Upper lobe of right lung (tissue), 1 donor: ENCODE measurements at places on chromosomes 12 and 14. TPM values are rescaled to one million over a fixed set of nuclear protein-coding genes. Genes with fewer than 3 reads are reported as not detected.

GRCh38 chr14:95480109-95480886 lies 36.2 kb downstream of the SYNE3 start:
- no peaks in the 10 kb centered on the region for H3K36me3 ChIP-seq
- DNase-seq: no peak
- H3K27ac ChIP-seq: no peak overlapping the region
- no peak overlapping the region for H3K4me3 ChIP-seq
- H3K4me1 ChIP-seq: peaks cover 12% of the 10 kb centered on the region
- H3K27me3 ChIP-seq: no peaks in the 10 kb centered on the region

DNA sequence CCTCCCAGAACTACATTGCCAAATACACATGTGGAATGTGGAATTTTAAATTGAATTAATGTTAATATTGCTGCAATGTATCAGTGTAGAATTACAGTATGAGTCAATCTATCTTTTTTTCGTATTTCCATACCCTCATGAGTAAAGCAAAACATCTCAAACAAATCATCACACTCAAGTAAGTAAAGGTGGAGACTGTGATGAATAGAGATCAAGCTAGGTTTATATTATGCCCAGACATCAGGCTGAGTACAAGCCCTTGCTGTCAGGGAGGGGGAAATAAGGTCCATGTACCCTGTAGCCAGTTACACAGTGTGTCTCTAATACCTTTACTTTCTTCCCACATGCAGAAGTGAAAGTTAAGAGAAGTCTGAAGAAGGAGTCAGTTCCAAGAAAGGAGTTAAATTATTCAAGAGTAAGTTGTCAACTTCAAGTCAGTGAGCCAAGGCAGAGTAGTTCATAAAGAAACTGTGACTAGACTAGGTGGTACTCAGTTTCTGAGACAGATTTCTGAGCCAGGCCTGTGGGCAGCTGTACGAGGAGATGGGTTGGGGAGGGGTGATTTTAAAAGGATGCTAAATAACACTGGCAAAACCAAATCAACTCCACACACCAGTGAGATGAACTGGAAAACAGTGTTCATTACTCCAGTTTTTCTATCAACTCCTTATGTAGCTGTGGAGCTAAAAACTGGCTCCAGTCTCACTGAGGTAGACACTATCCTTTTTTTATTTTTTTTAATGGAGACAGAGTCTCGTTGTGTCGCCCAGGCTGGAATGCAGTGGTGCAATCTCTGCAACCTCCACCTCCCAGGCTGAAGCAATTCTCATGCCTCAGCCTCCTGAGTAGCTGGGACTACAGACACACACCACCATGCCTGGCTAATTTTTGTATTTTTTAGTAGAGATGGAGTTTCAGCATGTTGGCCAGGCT lies 23.8 kb upstream of the STK38L start:
- no peaks in the 10 kb centered on the region for H3K36me3 ChIP-seq
- no peak overlapping the region for H3K27ac ChIP-seq
- H3K27me3 ChIP-seq: no peaks in the 10 kb centered on the region
- H3K4me1 ChIP-seq: no peaks in the 10 kb centered on the region

DNA sequence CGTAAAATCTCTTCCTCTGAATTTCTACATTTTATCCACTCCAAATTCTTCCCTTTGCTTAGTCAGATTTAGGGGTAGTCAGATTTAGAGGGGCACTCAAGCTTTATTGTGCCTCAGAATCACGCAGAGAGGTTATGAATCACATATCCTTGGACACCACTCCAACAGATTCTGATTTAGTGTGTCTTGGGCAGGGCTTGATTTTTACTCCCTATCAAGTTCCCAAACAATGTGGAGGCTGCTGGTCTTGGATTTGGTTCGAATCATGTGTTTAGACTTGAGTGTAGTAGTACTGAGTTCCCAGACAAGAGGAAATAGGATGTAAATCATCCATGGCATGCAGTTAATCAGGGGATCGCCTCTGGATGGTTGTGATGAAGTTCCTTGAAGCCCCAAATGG lies 298.1 kb upstream of the CLEC14A start:
- no peaks in the 10 kb centered on the region for H3K4me1 ChIP-seq
- H3K27me3 ChIP-seq: no peaks in the 10 kb centered on the region
- H3K36me3 ChIP-seq: no peaks in the 10 kb centered on the region
- DNase-seq: no peak
- no peak overlapping the region for H3K27ac ChIP-seq

- H3K27ac ChIP-seq: no peak overlapping the region
- H3K4me3 ChIP-seq: no peak overlapping the region
- DNase-seq: no peak
- no peaks in the 10 kb centered on the region for H3K4me1 ChIP-seq
- no peaks in the 10 kb centered on the region for H3K36me3 ChIP-seq
Observed at GRCh38 chr14:59997966-59998365, 78.0 kb downstream of the LRRC9 start.

DNA sequence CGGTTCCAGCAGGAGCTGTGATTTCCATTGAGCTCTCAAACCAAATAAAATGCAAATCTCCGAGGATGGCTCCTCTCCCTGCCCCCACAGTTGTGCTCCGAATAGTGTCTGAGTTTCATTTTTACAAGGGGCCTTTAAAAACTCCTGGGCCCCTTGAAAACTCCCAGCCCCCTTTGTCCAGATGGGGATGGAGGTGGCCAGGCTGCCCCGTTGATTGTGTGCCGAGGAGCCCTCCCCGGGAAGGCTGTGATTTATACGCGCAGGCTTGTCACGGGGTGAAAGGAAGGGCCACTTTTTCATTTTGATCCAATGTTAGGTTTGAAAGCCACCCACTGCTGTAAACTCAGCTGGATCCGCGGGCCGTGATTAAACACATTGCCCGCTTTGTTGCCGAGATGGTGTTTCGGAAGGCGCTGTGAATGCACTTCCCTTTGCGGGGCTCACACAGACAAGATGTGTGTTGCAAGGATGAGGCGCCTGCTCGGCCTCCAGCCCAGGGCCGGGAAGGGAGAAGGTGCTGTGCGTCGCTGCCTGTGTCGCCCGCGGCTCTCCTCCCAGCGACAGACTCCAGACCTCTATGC lies 98.8 kb downstream of the TMEM132C start:
- peak overlapping the region; percentile 38 for H3K4me3 ChIP-seq
- peaks cover 6% of the 10 kb centered on the region for H3K27me3 ChIP-seq
- DNase-seq: no peak
- no peak overlapping the region for H3K27ac ChIP-seq
- H3K4me1 ChIP-seq: no peaks in the 10 kb centered on the region

GRCh38 chr12:111197376-111197944 lies 171.4 kb downstream of the PHETA1 start:
- no peak overlapping the region for H3K4me3 ChIP-seq
- no peaks in the 10 kb centered on the region for H3K36me3 ChIP-seq
- peaks cover 32% of the 10 kb centered on the region for H3K27me3 ChIP-seq
- no peak for DNase-seq
- H3K4me1 ChIP-seq: no peaks in the 10 kb centered on the region
- no peak overlapping the region for H3K27ac ChIP-seq

DNA sequence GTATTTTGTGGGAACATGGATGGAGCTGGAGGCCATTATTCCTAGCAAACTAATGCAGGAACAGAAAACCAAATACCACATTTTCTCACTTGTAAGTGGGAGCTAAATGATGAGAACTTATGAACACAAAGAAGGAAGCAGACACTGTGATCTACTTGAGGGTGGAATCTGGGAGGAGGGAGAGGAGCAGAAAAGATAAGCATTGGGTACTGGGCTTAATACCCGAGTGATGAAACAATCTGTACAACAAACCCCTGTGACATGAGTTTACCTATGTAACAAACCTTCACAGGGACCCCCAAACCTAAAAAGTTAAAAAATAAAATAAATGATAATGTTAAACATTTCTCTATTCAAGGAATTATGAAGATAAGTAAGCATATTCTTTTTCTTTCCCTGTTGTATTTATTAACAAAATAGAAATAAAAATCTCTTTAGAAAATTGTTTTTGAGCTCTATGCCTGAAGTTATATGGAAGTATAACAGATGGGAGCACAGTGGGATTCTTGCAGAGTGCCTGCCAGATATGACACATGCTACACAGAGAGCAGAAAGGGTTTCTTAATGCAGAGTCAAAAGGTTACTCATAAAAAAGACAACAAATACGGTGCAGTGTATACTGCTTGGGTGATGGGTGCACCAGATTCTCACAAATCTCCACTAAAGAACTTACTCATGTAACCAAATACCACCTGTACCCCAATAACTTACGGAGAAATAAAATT lies 52.0 kb upstream of the SYNE2 start:
- H3K4me3 ChIP-seq: no peak overlapping the region
- no peaks in the 10 kb centered on the region for H3K4me1 ChIP-seq
- no peaks in the 10 kb centered on the region for H3K36me3 ChIP-seq

DNA sequence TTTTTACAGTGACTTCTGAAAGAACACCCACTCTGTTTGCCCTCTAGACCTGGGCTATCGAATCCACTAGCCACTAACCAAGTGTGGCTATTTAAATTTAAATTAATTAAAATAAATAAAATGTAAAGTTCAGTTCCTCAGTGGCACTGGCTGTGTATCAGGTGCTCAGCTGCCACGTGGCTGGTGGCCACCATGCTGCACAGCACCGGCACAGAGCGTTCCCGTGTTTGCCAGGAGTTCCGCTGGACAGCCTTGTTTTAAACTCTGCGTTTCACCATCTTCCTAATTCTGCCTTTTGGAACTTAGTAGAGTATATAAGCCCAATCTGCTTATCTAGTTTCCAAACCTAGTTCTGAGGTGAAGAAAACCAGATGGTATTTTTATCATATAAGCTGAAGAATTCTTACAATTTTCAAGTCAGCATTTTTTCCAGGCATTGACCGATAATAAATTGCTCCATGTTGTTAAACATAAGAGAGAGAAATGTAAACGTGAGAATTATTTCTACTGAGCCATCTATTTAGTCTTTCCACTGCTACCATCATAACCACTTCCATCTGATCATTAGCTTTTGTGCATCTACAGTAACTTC lies 339.0 kb downstream of the CACNA1C start:
- no peaks in the 10 kb centered on the region for H3K27me3 ChIP-seq
- H3K36me3 ChIP-seq: no peaks in the 10 kb centered on the region
- DNase-seq: no peak
- no peak overlapping the region for H3K4me3 ChIP-seq
- no peak overlapping the region for H3K27ac ChIP-seq
- H3K4me1 ChIP-seq: peaks cover 11% of the 10 kb centered on the region

DNA sequence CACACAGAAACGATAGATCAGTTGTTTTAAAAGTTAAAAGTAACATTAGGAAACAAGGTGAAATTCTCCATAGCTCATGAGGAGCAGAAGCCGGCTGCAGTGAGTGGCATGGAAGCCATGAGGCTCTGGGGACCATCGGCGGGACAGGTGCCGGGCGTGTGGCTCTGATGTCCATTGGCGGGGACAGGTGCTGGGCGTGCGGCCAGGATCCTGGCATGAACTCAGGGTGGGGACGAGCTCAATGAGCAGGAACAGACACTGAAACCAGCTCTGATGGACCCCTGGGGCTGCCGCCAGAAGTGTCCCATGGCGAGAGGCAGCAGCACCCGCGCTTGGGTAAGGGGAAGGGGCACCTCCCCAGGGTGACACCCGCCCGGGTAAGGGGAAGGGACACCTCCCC lies 75.1 kb downstream of the NOC4L start:
- peak; percentile 52 for DNase-seq
- H3K4me3 ChIP-seq: no peak overlapping the region
- H3K36me3 ChIP-seq: no peaks in the 10 kb centered on the region
- no peaks in the 10 kb centered on the region for H3K4me1 ChIP-seq
- peaks cover 5% of the 10 kb centered on the region for H3K27me3 ChIP-seq
- H3K27ac ChIP-seq: no peak overlapping the region

DNA sequence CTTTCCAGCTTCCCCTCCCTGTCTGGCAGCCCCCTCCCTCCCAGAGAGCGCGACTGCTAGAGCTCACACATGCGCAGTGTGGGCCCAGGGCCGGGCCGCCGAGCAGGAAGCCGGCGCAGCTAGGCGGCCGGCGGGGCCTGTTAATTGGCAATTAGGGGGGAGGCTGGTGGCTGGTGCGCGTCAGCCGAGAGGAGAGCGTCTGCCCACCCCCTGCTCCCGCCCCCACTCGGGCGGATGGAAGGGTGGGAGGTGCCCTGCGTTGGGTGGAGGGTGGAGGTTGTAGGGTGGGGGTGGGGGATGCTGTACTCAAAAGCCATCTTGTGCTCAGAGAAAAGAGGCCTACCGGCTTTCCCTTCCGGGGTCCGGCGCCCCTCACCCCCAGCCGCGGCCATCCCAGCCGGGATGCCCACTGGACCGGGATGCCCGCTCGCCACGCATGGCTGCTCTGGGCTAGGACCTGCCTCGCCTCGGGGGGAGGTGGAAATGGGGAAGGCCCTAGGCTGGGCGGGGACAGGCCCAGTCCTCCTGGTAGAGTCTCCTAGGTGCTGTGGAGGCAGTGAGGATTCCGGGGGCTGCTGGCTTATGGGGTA lies 9.2 kb downstream of the HOXC8 start:
- H3K27ac ChIP-seq: peak overlapping the region; percentile 68
- peak; percentile 84 for DNase-seq
- peak overlapping the region; percentile 48 for H3K4me3 ChIP-seq
- H3K4me1 ChIP-seq: peaks cover 5% of the 10 kb centered on the region

GRCh38 chr12:21618566-21618965 lies 13.9 kb upstream of the GYS2 start:
- H3K4me3 ChIP-seq: no peak overlapping the region
- DNase-seq: no peak
- H3K27me3 ChIP-seq: no peaks in the 10 kb centered on the region
- H3K4me1 ChIP-seq: peaks cover 12% of the 10 kb centered on the region

DNA sequence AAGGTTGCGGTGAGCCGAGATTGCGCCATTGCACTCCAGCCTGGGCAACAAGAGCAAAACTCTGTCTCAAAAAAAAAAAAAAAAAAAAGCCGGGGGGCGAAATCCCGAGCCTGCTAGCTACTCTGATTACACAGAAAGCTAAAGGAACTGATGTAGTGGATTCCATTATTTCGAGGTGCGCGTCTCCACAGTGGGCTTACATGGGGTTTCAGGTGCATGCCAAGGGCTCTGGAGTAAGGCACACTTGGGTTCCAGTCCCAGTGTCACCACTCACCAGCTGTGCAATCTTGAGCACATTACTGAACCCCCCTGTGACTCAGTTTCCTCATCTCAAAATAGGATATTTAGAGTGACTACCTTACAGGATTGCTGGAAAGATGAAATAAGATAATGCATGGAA lies 1.7 kb upstream of the RAB15 start:
- H3K4me3 ChIP-seq: no peak overlapping the region
- no peaks in the 10 kb centered on the region for H3K27me3 ChIP-seq
- no peaks in the 10 kb centered on the region for H3K36me3 ChIP-seq
- H3K27ac ChIP-seq: no peak overlapping the region
- H3K4me1 ChIP-seq: peaks cover 10% of the 10 kb centered on the region
- DNase-seq: no peak

GRCh38 chr12:13594731-13595514 lies 386.5 kb downstream of the GRIN2B start:
- no peaks in the 10 kb centered on the region for H3K4me1 ChIP-seq
- no peak overlapping the region for H3K27ac ChIP-seq
- H3K4me3 ChIP-seq: no peak overlapping the region
- H3K36me3 ChIP-seq: no peaks in the 10 kb centered on the region

The ENDOU gene
- total RNA-seq: 0.32 TPM

The ZNF385A gene
- total RNA-seq: 26.6 TPM

The TMEM119 gene
- 43.8 TPM for total RNA-seq

The PRR4 gene
- 1.7 TPM for total RNA-seq

The SLC6A12 gene
- total RNA-seq: 11.1 TPM
